ENCODE measurements at places on chromosomes 13 and 19.

DNA sequence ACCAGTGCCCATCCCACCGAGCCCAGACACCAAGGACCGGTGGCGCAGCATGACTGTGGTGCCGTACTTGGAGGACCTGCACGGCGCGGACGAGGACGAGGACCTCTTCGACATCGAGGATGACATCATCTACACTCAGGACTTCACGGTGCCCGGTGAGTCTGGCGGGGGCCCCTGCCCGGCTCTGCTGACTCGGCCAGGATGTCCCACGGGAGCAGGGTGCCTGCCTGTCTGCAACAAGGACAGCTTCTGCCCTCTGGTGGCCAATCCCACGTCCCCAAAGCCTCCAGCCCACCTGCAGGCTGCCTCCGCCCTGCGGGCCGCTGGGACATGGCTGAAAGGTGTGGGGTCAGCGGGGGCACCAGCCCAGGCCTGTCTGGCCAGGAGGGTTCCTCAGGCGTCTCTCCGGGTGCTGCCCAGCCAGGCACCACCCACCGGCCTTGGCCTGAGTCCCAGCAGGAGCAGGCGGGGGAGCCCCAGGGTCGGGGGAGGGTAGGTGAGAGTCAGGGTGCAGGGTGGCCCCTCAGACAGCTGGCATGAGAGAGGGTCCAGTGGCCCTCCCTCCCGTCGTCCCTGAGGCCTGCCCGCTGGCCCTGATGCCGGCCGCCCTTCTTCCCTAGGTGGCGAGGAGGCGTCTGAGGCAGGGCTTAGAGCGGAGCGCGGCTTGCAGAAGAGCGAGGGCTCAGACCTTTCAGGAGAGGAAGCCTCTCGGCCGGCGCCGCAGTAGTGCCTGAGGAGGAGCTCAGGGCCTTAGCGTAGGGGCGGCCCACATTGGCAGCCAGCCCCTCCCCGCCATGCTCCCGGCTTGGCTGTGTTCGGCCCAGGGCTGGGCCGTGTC lies 14.6 kb downstream of the CBARP start:
- no peak for DNase-seq

- DNase-seq: no peak
These were observed 612.4 kb downstream of the PCDH9 start for GRCh38 chr13:66617786-66618185.

- DNase-seq: no peak
These were observed 32.0 kb downstream of the DNAJC3 start for GRCh38 chr13:95708811-95709500.

DNA sequence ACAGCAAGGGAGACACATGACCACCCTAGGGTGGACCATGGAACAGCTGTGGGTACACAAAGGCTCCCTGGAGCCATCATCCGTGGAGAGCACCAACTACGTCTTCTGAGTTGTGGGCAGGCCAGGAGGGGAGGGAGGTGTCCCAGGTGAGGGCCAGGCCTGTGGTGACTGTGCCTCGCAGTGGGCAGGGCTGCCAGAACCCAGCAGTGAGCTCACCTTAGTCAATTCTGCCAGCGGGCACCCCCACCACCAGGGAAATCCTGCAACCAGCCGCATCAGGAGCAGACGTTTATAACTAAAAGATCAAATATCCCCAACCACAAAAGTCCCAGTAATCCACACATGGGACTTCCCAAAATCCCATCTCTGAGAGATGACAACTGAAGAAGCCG lies 19.6 kb downstream of the ELL start:
- DNase-seq: no peak

DNA sequence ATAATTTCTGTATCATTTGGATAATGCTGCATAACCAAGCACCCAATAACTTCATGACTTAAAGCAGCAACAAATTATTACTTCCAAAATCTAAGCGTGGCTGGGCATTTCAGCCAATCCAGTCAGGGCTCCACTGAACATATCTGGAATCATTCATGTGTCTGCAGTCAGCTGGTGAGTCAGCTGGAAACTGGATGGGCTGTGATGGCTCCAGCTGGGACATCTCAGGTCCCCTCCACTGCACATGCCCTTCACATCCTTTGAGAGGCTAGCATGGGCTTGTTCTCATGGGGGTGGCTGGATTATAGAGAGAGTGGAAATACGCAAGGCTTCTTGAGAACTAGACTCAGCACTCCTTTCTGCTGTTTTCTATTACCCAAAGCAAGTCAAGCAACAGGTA lies 961.9 kb downstream of the DIAPH3 start:
- DNase-seq: no peak

- peak; percentile 42 for DNase-seq
These were observed 33.7 kb downstream of the VSTM1 start for GRCh38 chr19:54029930-54030490.

GRCh38 chr13:94121686-94122085 lies 357.8 kb downstream of the DCT start:
- DNase-seq: no peak

DNA sequence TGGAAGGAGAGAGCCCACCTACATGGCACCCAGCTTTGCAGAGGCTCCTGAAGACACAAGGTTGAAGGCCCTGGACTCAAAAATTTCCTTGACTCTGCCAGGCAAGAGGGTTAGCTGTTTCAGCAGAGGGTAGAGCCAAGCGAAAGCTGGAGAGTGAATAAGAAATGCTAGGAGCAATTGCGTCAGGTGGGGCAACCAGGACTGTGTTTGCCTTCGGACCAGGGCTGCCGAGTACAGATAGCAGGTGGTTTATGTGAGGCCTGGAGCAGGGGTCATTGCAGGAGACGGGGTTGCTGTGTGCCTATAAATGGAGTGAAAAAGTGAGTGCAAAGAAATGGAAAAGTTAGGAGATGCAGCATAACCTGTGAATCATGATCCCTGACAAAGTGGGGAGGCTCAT lies 59.1 kb downstream of the IRS2 start:
- DNase-seq: no peak

- DNase-seq: no peak
These were observed 1.9 kb upstream of the CACNG7 start for GRCh38 chr19:53907193-53907581.

- peak; percentile 25 for DNase-seq
These were observed 3.1 kb downstream of the RANBP3 start for GRCh38 chr19:5974721-5975387.

- DNase-seq: no peak
These were observed 14.1 kb downstream of the SHANK1 start for GRCh38 chr19:50705422-50706019.

- no peak for DNase-seq
These were observed 2.0 kb upstream of the LENG9 start for GRCh38 chr19:54465426-54466109.

- no peak for DNase-seq
These were observed 88.4 kb downstream of the DNAJC15 start for GRCh38 chr13:43111559-43112400.

DNA sequence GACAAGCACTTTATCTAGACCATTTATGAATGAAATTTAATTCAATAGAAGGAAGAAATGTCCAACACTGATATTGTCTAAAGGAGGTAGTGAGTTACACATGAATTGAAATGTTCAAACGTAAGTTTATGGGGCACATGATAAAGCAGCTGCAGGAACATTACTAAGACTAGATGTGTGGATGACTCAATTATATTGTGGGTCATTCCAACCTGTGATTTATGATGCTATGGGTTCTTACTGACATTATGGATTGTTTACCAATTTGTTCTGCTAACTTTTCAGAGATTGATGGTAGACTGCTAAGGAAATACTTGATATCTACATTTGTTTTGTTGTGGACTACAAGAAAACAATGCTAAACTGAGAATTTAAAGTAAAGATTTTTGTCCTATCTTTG lies 56.1 kb upstream of the ATXN8OS start:
- DNase-seq: no peak

DNA sequence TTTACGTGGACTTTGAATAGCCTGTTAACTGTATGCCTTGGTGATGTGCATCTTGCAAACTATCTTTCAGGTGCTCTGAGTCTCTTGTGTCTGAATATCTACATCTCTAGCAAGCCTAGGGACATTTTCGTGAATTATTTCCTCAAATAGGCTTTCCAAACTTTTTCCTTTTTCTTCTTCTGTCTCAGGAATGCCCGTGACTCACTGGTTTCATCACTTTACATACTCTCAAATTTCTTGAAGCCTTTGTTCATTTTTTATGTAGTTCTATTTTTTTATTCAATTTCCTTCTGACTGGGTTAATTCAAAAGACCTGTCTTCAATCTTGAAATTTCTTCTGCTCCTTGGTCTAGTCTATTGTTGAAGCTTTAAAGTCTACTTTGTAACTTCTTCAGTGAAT lies 332.2 kb downstream of the OXGR1 start:
- no peak for DNase-seq

DNA sequence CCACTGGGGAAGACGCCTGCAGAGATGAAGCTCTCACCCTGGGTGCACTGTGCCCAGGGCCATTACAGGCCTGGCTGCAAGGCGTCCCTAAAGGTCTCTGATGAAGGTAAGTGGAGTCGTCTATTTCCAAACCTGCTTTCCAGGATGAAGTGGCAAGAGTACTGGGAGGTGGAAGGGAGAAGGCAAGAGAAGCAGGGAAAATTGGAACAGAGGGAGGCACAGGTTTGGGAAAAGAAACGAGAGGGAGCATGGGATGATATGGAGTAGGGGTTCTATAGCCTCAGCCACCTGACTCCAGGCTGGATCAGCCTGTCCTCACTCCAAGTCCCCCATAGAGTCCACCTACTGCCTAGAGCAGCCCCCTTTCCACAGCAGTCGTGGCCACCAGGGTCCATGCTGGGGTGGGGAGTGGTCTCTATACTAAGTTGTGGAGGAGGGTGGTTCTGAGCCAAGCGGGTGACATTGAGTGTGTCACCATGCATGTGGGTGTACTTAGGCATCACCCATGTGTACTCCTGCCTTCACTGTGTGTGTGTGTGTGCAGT lies at the start of gene OR10H5:
OR10H5 (plus strand) TSS at position 51 of the 545 bp plus-strand sequence. CDS start 6,388 bp downstream, outside the sequence.
- DNase-seq: no peak

DNA sequence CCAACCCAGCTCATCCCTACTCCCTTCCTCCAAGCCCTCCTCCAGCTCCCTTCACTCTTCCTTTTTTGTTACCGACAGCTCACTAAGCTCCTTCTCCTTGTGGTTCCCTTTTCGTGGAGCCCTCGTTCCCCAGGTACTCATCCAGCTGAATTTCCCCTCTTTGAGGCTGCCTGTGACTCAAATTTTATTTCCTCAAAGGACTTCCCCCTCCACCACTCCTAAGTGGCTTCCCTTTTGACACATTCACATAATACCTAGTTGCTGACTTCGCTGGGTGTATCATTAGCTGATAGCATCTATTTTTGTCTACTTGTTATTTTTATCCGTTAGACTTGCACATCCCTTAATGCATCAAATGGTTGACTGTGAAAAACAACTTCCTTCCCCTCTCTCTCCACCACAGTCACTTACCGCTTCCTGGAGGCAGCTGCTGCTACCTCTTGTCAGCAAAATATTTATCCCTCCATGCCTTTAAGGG lies 14.5 kb downstream of the FFAR2 start:
- no peak for DNase-seq

GRCh38 chr13:52128714-52129700 lies at the start of gene NEK5:
Gene NEK5, minus strand, starts transcription at chr13:52129073. Its CDS starts 1,591 bp downstream, at chr13:52127482.
- peak; percentile 52 for DNase-seq

- no peak for DNase-seq
These were observed 68.7 kb downstream of the IPO5 start for GRCh38 chr13:98022210-98022609.

GRCh38 chr19:17602217-17602616 lies 46.8 kb downstream of the COLGALT1 start:
- no peak for DNase-seq

GRCh38 chr19:39405958-39406655 lies 540 bp upstream of the ZFP36 start:
- peak; percentile 83 for DNase-seq
